ENCODE measurements at places on chromosomes 7 and 10.

GRCh38 chr7:45073031-45073785 lies 15.6 kb downstream of the NACAD start:
- DNase-seq: no peak

- no peak for DNase-seq
Measured at GRCh38 chr7:104397442-104397841, 69.0 kb downstream of the LHFPL3 start.

DNA sequence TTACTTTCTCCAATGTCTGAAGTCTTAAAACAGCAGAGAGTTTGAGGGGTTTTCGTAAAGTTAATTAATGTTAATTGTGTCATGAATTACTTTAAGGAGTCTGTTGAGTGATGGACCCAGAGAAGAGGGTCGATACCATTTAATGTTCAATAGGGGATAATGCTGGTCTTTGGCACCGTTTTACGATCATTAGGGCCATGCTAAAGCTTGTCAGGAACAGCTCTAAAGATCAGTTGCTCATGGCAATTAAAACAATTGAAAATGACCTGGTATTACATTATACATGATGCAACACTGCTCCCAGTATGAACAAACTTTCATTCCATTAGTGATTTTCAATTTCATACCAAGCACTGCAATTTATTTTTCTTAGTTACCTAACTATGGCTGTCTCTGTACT lies 296.9 kb downstream of the ETV1 start:
- DNase-seq: no peak

- no peak for DNase-seq
Measured at GRCh38 chr10:86229376-86229775, 137.2 kb downstream of the GRID1 start.

- DNase-seq: no peak
Measured at GRCh38 chr7:29806995-29807841, 910 bp downstream of the WIPF3 start.
